CD4-positive, CD25-positive, alpha-beta regulatory T cell (primary cell): ENCODE measurements at places on chromosomes 3 and 15. TPM values are rescaled to one million over a fixed set of nuclear protein-coding genes. Genes with fewer than 3 reads are reported as not detected.
A peak's percentile ranks its signal among the peaks of the same experiment; 100 is the strongest.

DNA sequence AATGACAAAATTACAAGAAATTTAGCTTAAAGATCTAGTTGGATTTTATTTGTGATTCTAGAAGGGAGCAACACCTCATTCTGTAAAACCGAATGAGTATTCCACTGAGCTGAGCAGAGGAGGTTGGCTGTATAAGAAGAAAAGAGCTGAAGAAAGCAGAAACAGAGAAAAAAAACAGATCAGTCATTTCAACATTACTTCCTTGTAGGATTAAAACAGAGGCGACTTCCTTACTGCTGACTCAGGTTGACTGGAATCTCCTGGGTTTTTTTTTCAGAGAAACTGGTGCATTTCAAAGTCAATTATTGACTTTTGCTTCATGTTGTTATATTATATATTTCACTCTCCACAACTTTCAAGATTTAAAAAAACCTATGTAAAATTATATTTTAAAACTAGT is 368.1 kb upstream of the UBE2E2 start:
- H3K27me3 ChIP-seq = no peaks in the 10 kb centered on the region
- H3K4me3 ChIP-seq = no peak overlapping the region
- no peak for DNase-seq
- no peak overlapping the region for H3K27ac ChIP-seq

DNA sequence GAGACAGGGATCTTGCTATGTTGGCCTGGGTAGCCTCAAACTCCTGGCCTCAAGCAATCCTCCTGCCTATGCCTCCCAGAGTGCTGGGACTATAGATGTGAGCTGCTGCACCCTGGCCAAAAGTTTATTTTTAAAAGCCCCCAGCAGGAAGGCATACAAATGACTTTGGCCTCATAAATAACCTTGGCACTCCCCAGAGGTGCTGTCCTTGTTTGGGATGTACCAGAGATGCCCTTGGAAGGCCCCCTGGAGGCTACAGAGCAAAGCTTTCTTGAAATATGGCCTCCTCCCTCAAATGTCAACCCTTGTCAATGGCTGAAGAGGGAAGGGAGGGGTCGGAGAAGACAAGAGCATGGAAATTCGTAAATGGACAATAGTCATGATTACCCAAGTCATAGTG is 14.0 kb upstream of the RTP3 start:
- H3K4me3 ChIP-seq = no peak overlapping the region
- no peak overlapping the region for H3K27ac ChIP-seq
- H3K4me1 ChIP-seq = peaks cover 5% of the 10 kb centered on the region
- H3K27me3 ChIP-seq = peaks cover 5% of the 10 kb centered on the region
- no peaks in the 10 kb centered on the region for H3K36me3 ChIP-seq
- DNase-seq = no peak

DNA sequence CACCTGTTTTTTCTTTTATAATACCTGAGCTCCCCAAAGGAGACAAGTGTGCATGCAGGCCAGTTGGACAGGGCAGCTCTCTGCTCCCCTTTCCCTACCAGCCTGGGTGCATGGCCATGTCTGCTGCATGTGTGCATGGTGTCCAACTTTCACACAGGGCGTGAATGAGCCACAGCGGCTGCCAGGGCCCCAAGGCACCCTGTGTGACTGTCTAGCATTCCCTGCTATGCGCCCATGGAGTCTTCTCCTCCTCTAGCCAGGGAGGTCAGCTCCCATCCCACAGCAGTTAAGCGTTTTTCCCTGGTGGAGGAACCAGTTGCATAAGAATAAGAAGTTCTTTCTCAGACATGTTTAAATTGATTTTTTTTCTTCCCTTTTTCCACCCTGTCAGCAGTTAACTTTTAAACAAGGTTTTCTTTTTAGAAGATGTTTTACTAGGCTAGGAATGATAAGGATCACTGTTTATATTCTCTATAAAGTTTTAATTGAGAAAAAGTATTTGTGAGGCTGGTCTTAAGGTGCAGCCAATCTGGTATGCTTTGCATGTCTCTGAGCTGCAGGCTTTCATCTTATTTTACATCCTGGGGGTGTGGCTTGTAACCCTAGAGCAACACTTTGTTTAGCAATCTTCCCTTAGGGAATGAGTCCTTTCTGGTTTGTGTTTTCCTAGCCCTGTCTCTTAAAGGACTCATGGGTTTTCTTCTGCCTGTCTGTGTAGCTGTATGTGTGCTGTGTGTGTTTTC is 20.5 kb upstream of the OR5H1 start:
- no peaks in the 10 kb centered on the region for H3K36me3 ChIP-seq
- H3K27me3 ChIP-seq = no peaks in the 10 kb centered on the region
- H3K27ac ChIP-seq = no peak overlapping the region
- DNase-seq = no peak

- H3K27ac ChIP-seq = no peak overlapping the region
- H3K27me3 ChIP-seq = no peaks in the 10 kb centered on the region
- no peaks in the 10 kb centered on the region for H3K4me1 ChIP-seq
- H3K36me3 ChIP-seq = no peaks in the 10 kb centered on the region
- DNase-seq = no peak
- no peak overlapping the region for H3K4me3 ChIP-seq
These were observed 402.6 kb upstream of the GBE1 start for GRCh38 chr3:82163907-82164520.

DNA sequence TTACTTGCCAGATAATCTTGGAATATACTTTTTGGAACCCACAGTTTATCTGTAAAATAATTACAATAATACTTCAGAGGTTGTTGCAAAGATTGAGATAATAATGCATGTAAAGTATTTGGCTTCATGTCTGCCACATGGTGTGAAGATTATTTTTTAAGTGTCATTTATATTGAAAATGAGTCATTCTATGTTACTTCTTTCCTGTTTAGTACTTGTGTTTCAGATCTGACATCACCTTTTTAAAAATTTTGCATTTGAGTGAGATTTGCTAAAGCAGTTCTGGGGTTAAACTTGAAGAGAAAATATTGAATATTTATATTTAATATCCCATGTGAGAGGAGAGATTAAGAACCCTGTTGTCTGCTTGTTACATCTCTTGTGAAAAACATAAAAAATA is 31.2 kb downstream of the IQGAP1 start:
- H3K4me3 ChIP-seq = peak overlapping the region; percentile 58
- H3K27ac ChIP-seq = peak overlapping the region; percentile 65
- peaks cover 60% of the 10 kb centered on the region for H3K4me1 ChIP-seq
- no peak for DNase-seq
- H3K27me3 ChIP-seq = no peaks in the 10 kb centered on the region
- peaks cover 5% of the 10 kb centered on the region for H3K36me3 ChIP-seq

- DNase-seq = peak; percentile 17
- peak overlapping the region; percentile 97 for H3K4me3 ChIP-seq
- peak overlapping the region; percentile 68 for H3K27ac ChIP-seq
- H3K27me3 ChIP-seq = no peaks in the 10 kb centered on the region
- H3K4me1 ChIP-seq = peaks cover 29% of the 10 kb centered on the region
- no peaks in the 10 kb centered on the region for H3K36me3 ChIP-seq
These were observed 759 bp upstream of the TTBK2 start for GRCh38 chr15:42921342-42921731.

- H3K27me3 ChIP-seq = peaks cover 40% of the 10 kb centered on the region
- peaks cover 18% of the 10 kb centered on the region for H3K4me1 ChIP-seq
- H3K36me3 ChIP-seq = no peaks in the 10 kb centered on the region
- no peak for DNase-seq
- H3K27ac ChIP-seq = no peak overlapping the region
These were observed 34.1 kb upstream of the POLG start for GRCh38 chr15:89368566-89369223.

DNA sequence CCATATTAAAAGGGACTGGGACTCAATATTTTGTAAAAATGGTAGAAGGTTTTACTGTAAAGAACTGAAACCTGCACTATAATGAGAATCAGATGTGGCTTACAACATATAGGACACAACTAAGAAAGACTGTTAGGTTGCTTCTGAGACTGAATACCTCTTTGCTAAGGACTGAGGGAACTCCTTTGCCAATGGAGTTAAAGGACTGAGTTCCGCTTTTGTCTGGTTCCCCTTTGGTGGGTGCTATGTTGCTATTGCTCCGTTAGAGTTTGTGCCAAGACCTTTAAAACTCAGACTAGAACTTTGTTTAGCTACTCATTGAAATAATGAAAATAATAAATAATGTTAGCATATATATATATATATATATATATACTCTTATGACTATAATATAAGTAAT is 147.8 kb upstream of the KCNMB2 start:
- no peaks in the 10 kb centered on the region for H3K4me1 ChIP-seq
- no peaks in the 10 kb centered on the region for H3K36me3 ChIP-seq
- H3K27ac ChIP-seq = no peak overlapping the region
- no peak overlapping the region for H3K4me3 ChIP-seq

GRCh38 chr3:183131735-183132134 is 30.8 kb downstream of the LAMP3 start:
- H3K27ac ChIP-seq = no peak overlapping the region
- peaks cover 2% of the 10 kb centered on the region for H3K36me3 ChIP-seq
- H3K4me1 ChIP-seq = no peaks in the 10 kb centered on the region
- no peak overlapping the region for H3K4me3 ChIP-seq

GRCh38 chr15:77461486-77461885 is 40.8 kb downstream of the HMG20A start:
- H3K36me3 ChIP-seq = peaks cover 48% of the 10 kb centered on the region
- H3K27me3 ChIP-seq = no peaks in the 10 kb centered on the region
- peaks cover 14% of the 10 kb centered on the region for H3K4me1 ChIP-seq
- DNase-seq = no peak
- H3K27ac ChIP-seq = no peak overlapping the region
- no peak overlapping the region for H3K4me3 ChIP-seq

Gene ANKUB1
- total RNA-seq = not detected

Gene ECE2
- not detected for total RNA-seq
